Astrocyte (in vitro differentiated cells and primary cell): ENCODE measurements at places on chromosomes 7 and 10.

GRCh38 chr7:159031135-159031701 lies 113.4 kb downstream of the VIPR2 start:
- no peak for DNase-seq

DNA sequence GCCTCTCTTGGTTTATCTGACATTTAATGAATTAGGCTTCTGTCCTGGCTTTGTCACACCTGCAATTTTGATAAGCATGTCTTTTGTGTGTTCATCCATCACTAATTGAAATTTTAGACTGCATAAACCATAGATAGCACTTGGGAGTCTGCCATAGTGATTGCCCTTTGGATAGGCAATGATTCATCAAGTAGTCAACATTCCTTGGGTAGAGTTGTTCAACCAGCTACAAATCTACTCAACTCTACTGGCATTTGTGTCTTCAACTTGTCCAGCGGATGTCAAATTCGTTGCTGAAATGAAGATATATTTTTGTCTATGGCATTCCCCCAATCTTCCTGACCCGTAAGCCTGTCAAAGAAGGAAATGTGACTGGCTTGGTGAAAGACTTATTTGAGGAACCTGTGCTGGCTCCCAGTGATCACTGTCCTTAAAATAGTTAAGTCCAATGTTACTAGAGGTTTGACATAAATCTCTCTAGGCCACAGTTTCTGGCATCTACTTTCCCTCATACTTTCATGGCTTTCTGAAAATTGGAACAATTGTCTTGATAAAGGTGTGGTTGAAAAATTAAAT lies 33.7 kb upstream of the CREB5 start:
- no peak for DNase-seq

DNA sequence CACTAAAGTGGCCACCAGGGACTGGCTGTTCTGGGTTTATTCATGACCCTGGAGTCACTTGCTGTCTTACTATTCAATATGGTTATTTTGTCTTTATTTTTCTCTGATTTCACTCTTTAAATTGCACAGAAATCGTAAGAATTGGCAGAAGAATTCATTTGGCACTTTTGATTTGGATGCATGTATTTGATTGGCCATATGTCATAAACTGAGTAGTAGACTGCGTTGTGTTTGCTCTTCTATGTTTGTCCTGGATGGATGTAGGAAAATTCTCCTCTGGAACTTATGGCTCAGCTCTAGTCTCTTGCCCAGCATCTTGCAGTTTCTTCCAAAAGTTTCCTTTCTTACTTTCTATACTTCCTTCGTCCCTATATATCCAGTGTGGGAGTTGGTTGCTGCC lies 452.7 kb downstream of the GATA3 start:
- no peak for DNase-seq

GRCh38 chr10:63120554-63120953 lies 12.6 kb upstream of the NRBF2 start:
- peak; percentile 99 for DNase-seq

GRCh38 chr7:42071372-42072261 lies 165.4 kb downstream of the GLI3 start:
- peak; percentile 64 for DNase-seq

DNA sequence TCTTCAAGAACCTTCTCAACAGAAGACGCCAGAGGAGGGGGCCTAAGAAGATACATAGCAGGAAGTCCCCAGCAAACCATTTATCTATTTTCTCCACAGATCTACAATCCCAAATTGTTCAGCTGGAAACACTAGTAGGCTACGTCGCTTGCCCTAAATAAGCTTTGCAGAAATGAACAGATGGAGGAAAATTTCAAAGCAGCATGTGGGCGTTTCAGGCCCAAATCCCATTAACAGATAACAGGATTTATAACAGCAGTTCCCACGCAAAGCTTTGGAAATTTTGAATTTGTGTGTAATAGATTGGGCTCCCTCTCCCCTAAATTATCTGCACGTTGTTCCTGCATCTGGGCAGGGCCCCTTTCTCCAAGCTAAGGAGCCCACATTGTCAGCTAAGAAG lies 60.6 kb upstream of the FRMD4A start:
- no peak for DNase-seq

DNA sequence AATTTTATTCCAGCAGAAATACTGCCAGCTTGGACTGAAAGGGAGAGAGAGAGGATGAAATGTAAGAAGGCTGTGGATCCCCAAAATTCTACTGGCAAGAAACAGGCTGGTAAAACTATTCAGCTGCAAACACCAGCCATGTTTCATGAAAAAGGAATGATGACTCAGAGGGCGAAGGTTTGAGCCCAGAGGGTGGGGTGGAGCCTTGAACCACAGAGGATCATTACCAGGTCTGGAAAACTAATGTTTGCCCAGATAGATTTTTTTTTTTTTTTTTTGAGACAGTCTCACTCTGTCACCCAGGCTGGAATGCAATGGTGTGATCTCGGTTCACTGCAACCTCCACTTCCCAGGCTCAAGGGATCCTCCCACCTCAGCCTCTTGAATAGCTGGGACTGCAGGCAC lies 41.7 kb upstream of the NRF1 start:
- peak; percentile 91 for DNase-seq

DNA sequence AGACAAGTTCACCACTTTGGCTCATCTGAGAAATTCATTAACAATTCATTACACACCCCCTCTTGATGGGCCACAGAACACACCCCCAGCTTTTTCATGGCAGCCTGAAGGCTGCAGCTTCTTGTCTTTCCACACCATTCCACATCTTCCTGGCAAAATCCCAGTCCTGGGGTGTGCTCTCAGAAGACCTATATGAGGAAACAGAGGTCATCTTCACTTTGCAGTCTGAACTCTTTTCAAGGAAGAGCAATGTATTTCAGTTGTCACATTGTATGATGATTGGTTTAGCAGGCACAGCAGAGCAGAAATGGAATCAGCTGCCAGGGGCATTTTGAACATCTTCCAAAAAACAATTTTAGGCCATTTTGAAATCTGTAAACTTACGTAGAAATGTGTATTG lies 7.8 kb upstream of the LRRC27 start:
- DNase-seq: no peak

DNA sequence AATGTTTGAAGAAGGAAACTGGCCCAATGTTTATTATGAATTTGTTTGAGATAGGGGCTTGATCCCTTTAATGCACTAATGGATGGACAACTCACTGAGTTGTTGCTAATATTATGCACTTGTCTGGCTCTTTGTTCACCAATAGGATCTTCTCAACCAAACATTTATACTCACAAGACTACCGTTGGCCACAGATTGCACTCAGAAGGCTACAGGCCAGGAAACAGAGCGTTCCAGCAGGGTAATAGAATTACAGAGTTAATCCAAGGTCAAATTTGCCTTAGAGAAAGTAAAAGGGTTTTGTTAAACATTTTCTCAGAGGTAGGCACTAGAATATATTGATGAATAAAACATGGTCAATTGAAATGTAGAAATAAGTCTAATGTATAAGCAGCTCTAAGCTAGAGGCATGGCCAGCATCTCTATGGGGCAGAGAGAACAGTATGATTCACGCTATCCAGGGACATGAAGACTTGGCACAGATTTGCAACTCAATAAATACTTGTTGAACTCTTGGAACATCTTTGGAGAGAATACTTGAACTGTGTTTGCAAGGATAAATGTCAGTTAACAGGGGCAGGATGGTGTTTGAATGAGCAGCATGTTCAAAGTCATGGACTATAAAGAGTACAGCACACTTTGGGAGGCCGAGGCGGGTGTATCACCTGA lies 606.9 kb downstream of the SORCS3 start:
- DNase-seq: no peak
